ENCODE measurements at places on chromosomes 1 and 21. TPM values are rescaled to one million over a fixed set of nuclear protein-coding genes. Genes with fewer than 3 reads are reported as not detected.

The GSTM3 gene
- 75.7 TPM for total RNA-seq

The UTP25 gene
- 4.9 TPM for total RNA-seq

The KISS1 gene
- 2.3 TPM for total RNA-seq

The DYNLT4 gene
- not detected for total RNA-seq
